ENCODE measurements at places on chromosomes 16 and 17.

DNA sequence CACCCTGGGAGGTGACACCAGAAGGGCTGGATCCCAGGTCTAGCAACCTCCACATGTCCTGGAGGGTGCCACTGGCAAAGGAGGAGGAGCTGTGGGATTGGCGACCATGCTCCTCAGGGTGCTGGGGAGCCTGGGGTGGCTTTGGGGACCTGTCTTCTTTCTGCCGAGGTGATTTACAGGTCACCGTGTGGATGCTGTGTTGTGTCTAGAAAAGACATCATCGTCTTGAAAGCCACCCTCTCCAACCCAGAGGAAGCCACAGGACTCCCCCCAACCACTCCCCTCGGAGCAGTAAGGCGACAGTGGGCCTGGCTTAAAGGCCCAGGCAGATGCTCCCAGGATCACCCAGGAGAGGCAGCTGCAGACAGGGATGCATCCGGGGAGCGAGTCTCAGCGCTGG, 29.7 kb upstream of the FASN start:
- no peak for DNase-seq

DNA sequence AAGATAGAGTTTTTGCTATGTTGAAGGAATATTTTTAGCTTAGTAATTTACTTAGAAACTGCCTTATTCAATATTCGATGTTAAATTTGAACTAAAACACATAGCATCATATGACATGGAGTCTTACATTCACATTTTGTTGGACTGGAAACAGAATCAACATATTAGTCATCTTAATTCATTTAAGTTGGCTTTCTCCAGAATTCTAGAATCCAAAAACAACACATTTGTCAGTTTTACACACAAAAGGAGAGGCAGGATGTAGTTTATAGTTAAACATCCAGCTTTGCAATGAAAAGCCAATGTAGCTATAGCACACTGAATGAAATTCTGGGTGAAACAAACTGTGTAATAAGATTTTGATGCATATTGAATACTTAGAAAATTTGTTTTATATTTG, 43.3 kb downstream of the WWOX start:
- DNase-seq = no peak

GRCh38 chr17:68498479-68499326, 13.5 kb upstream of the PRKAR1A start:
- DNase-seq = no peak

- no peak for DNase-seq
Observed at GRCh38 chr17:34365340-34365739, 2.3 kb upstream of the CCL1 start.

DNA sequence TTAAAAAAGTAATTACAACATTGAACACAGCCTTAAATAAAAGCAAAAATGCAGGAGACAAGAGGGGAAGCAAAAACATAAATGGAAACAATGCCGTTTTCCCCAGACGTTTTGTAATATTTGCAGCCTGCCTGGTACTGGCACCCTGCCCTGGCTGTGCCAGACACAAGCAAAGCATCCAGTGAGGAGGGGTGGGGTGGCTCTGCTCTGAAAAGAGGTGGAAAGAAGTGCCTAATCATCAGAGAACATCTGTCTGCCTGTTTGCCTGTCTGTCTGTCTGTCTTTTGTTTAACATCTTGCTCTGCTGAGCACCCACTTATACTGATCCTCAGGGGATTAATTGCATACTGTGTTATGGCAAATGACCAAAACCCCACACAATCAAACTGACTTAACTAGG, 62.7 kb downstream of the C16orf82 start:
- DNase-seq = no peak

DNA sequence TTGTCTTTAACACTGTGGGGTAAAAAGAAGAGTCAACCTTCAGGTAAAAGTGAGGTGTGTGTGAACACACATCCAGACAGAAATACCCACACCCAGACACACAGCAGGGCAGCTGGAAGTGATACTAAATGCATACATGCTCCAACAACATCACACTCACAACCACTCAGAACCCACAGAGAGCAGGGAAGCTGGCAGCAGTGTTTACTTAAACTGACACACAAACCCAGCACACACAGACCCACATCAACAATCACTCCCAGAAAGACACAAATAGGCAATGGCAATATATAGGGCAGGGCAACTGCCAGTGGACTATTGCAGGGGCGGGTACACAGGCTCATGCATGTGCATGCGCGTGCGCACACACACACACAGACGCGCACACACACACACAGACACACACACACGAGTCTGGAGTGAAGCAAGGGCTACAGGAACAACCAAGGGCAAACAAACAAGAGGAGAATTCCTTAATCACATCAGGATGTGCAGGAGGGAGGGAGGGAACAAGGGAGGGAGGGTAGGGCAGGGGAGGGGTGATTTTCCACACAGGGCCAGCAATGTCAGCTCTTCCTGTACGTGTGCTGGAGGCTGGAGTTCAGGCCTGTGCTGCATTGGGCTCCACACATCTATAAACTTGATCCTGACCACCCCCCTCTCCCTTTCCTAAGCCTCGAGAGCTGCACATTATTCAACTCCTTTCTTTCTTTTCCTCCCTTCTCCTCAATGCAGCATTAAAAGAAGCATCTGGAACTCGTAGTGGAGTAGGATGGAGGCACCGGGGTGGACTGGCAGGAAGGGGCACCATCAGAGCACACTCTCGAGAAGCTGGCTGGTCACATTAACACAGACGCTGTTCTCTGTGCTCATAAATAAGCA, 30.1 kb downstream of the HIC1 start:
- no peak for DNase-seq

- no peak for DNase-seq
Observed at GRCh38 chr17:69086641-69087040, 25.9 kb upstream of the ABCA9 start.

- DNase-seq = no peak
Observed at GRCh38 chr16:67449336-67449735, 18.4 kb downstream of the HSD11B2 start.

DNA sequence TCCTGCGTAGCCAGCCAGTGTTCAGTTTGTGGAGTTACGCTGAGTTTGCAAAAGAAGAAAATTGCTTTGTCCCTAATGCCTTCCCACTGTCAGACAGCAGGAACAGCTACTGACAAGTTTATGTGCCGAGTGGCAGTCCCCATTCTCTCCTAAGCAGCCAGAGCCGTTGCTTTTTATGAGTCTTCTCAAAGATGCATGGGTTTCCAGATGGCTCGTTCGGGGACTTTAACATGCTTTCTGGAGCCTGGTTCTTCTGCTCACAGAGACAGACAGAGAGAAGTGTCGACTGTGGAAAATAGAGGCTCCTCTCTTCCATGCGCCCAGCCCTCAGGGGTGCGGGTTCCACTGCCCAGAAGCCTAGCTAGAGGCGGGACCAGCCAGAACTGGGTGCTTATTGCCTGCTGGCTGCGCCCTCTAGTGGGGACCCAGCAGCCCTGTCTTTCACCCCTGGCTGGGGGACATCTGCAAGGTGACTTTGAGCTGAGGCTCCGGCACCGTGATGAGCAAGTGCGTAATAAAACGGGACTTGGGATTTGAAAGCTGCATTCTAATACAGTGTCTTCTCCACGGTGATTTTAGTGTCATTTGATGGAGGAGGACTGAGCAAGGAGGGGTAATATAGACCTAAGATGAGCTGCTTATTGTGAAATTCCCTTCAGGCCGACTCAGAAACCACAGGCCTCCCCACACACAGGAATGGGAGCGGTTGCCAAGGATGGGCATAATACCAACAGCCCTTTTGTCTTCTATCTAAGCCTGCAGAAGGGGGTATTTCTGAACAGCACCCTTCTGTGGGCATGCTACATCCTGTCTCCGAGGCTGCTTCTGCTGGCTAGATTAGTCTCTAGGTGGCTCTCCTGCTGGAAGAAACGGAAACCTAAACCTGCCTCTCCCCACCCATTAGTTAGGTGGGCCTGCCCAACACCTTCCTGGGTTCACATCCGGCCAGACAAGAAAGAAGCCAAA, 73.1 kb downstream of the CCDC182 start:
- DNase-seq = peak; percentile 51

- DNase-seq = no peak
Observed at GRCh38 chr16:977081-977701, 4.4 kb upstream of the SOX8 start.

DNA sequence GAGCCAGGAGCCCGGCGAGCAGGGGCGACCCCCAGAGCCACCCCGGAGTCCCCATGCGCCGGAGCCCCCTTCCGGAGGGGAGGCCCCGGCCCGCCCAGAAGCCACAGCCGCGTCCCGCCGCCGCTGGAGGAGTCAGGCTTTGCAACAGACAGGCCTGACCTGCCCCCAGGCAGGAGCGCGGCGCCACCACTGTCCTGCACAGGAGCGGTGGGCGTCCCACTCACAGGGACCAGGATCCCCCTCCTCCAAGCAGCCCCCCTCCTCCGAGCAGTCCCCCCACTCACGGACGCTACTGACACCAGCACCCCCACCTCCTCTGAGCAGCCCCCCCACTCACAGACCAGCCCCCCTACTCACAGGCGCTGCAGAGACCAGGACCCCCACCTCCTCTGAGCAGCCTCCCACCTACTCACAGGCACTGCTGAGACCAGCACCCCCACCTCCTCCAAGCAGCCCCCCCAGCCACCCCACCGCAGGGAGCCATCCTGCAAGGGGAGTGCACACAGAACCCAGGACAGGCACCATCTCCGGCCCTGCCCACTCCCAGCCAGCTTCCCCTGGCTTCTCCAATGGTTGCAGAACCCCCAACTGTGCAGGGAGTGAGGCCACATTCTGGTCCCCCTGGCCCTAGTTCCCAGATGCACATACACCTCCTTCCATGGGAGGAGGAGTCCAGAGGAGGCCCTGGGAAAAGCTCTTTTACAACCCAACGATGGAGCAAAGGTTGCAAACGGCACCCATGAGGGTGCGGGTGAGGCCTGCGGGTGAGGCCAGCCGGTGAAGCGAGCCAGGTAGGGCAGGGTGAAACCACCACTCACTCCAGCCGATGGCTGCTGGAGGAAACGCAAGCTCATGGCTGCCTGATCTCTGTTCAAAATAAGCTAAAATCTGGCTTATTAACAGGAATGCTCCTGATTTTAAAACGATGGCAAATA, 69.9 kb downstream of the ABR start:
- no peak for DNase-seq

- DNase-seq = no peak
Observed at GRCh38 chr16:27822996-27823395, 240.5 kb downstream of the GSG1L start.

GRCh38 chr16:15970743-15971439, 21.5 kb downstream of the ABCC1 start:
- no peak for DNase-seq

DNA sequence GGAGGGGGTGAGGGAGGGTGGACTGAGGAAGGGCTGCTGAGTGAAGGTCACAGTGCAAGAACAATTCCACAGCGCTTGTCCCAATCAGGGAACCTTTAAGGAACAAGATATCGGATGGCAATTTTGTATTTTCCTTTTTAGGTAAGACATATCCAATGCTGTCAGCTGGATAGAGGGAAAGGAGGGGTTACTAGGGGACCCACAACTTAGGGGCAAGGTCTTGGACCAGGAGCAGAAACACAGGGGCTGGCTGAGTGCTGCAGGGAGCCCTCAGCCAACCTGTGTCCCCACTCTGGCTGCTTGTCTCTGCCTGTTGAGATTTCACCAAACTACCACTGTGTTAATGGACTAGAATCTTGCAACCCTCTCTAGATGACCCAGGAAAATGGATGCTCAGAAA, 47.6 kb downstream of the AKAP1 start:
- DNase-seq = no peak

DNA sequence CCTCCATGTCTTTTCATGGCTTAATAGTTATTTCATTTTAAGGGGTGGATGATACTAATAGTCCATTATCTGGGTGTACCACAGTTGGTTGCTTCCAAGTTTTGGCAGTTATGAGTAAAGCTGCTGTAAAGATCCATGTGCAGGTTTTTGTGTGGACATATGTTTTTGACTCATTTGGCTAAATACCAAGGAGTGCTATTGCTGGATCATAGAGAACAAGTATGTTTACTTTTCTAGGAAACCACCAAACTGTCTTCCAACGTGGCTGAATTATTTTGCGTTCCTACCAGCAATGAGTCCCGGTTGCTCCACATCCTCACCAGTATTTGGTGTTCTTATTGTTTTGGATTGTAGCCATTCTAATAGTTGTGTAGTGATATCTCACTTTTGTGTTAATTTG, 181.9 kb downstream of the SPECC1 start:
- DNase-seq = no peak

DNA sequence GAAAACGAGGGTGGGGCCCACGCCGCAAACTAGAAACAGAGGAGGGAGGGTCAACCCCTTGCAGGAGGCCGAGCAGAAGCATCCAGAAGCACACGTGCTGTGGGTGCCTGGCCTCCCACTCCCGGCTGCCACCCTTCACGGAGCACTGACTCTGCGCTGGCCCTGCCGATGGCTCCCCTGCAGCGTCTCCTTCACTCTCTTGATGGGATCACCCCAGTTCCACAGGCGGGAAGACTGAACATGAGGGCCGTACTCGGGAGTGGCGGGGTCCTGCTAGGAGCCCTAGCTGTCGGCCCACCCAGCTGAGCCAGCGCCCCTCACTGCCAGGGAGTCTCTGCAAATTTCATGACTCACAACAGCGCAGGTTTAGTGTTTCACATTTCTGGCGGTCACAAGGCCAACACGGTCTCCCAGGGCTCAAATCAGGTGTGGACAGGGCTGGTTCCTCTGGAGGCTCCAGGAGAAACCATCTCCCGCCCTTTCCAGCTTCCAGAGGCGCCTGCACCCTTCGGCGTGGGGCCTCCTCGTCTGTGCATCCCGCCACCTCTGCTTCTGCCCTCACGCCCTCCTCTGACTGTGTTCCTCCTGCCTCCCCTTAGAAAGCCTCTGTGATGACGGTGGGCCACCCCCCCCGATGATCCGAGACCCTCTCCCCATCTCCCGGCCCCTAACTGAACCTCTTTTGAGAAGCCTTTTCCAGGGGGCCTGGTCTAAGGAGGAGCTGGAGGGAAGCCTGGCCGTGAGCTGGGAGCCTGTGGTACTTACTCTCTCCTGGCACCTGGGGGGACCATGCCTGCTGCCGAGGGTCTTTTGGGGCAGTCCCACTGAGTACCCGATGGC, 2.0 kb downstream of the PTX4 start:
- DNase-seq = no peak

DNA sequence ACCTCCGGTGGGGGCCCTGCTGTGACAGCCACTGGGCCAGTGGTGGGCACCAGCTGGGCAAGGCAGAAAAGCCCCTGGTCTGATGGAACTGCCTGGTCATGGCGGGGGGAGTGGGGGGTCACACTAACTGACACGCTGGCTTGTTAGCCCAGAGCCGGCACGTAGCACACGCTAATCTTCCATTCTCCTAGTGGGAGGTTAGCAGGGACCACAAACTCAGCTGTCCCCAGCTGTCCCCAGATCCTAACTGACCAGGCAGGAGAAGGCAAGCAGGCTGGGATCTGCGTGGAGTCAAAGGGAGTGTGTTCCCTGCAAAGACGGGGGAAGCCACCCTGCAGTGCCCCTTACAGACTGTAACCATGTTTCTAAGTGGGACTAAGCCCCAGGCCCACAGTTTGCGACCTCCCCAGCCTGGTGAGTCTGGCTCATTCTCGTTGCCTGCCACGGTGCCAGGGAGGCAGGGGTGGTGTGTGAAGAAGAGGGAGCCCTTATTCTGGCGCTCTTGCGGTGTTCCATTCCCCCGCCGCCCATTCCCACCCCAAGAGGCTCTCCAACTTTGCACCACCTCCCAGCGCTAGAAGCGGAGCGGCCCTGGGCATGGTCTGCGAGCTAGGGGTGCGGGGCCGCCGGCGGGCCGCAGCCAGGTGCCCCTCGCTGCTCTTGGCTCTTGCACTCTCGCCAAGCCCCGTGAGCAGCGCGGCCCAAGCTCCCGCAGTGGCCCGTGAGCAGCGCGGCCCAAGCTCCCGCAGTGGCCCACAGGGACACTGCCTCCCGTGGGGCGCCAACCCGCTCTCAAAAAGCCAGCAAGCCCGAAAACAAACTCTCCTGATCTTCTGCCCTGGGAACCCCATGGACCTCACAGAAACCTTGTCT, 12.1 kb upstream of the ZNF423 start:
- no peak for DNase-seq
